ENCODE measurements at places on chromosomes 4 and X.
A peak's percentile ranks its signal among the peaks of the same experiment; 100 is the strongest.

DNA sequence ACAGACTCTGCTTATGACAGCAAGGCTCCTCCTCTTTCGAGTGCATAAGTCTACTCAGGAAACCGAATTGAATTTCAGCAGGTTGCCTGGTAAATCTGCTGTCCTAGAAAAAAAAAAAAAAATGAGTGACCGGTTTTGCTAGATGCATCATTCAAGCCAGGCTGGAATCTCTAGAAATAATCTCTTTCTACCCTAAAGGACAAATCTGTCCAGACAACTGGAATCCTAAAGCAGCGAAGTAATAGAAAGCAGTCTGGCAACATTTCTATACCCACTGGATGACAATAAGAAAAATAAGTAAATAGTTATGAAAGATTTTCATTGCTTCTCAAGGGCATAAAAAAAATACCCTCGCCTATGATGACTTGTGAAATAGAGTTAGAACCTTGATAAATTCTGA lies 703.5 kb downstream of the RPA4 start:
- DNase-seq, result no peak

DNA sequence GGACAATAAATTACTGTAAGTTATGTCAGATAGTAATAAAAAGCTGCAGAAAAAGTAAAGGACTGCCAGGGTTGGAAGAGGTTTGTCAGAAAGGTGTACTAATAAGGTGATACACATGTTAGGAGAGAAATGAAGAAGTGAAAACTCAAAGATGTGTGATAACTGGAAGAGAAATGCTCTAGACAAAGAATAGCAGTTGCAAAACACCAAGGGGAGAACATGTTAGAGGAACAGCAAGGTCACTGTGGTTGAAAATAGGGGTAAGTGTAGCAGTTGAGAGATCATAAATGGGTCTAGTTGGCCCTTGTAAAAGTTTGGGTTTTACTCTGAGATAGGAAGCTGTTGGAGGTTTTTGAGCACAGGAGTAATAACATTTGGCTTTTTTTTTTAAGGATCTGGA lies 46.9 kb downstream of the HSPA4L start:
- DNase-seq, result no peak

- no peak for DNase-seq
These were observed 232.8 kb upstream of the HDX start for GRCh38 chrX:84735025-84735424.

GRCh38 chr4:39066371-39066770 lies 4.3 kb downstream of the KLHL5 start:
- no peak for DNase-seq

DNA sequence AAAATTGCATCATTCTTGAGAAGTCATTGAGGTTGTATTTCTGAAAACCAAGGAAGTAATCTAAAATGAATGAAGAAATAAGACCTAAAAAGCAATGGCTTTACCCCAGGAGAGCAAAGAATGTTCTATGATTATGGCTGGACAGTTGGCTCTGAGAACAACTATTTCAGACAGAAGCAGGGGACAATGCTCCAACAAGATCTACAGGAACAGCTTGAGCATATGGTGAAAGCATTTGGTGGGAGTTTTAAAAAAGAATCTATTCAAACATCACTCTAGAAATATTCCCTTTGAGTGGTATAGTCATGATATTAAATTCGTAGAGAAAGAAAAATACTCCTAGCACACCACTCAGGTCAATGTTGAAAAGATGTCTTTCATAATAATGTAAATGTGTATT lies 26.7 kb downstream of the DYNLT3 start:
- DNase-seq, result no peak

DNA sequence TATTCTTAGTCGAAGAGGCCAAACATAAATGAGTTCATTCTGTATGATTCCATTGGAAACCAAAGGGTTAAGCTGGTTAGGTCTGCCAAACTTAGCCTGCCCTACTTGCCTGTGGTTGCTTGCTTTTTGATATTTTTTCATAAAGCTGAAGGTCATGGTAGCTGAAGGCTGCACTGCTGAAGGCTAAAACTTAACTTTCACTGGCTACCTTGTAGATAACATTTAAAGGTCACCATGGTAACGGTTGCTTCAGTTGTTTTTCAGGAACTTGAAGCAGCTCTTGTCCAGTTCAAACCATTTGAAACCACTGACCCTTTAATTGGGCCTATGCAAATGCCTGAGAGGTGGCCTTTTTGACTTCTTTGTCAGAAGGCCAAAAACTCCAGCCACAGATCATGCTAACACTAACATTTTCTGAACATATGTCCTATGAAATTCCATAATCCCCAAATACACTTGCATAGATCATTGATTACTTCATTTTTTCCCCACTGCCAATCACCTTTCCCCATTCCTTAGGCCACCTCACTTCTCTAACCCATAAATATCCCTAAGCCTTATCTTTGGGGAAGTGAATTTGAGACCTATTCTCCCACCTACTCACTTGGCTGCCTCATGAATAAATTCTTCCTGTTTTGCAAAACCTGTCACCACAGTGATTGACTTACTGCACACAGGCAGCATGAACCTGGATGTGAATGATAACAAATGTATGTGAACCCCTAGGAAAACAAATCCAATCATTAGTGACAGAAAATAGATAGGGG lies 10.7 kb upstream of the SMIM10L2A start:
- DNase-seq, result no peak

DNA sequence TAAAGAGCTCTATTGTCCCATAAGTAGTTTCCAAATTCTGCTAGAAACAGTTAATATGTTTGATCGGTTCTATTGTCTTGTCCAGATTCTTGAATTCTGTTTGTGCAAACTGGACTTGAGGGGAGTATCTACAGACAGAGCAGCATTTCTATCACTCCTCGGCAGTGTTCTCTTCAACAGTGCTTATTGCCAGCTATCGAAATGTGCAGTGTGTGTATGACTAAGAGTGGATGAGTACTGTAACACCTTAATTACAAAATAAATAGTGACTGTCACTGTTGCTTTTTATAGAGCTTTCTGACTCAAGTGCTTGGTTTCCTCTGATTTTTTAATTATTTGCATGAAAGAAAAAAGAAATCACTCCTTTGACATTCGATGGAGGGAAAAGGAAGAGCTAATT lies 274.6 kb downstream of the RPA4 start:
- DNase-seq, result no peak

DNA sequence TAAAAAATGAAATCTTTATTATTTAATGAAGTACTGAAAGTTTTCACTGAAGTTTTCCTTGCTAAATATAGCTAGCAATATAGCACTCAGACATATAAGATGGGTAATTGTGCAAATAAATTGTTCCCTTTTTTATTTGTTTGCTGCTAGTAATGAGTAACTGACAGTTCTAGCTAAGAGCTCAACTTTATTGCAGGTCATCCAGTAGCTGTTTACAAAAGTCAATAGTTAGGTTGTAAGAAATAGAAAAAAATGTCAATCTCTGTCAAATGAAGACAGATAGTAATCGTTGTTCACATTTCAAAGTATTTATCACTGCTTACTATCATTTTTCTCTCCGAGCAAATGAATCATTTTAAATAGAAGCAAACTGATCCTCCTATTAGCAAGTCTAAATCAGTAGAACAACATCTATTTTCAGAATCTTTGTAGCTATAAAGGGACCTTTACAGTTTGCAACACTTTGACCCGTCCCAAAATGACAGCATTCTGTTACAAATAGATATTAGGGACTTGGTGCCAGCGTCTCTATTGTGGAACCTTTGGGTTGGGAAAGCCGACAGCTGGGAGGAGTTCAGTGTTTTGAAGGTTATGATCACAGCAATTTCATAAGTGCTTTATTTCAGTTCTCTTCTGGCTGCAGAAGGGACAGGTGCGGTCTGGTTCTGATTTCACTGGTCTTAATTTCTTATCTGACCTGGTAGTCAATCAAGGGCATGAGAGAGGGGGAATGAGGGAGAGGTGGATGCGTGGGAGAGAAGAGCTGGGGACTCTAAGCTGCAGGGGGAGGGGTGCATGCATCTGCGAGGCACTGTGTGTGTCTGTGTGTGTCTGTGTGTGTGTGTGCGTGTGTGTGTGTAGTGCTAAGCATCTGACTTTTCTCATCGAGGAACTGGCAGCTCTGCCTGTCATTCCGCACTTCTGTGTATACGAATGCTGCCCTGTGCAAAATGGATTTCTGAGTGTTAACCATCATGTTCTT lies 227.9 kb upstream of the PITX2 start:
- no peak for DNase-seq

- peak; percentile 27 for DNase-seq
These were observed 468 bp downstream of the ZMYM3 start for GRCh38 chrX:71253253-71254091.

DNA sequence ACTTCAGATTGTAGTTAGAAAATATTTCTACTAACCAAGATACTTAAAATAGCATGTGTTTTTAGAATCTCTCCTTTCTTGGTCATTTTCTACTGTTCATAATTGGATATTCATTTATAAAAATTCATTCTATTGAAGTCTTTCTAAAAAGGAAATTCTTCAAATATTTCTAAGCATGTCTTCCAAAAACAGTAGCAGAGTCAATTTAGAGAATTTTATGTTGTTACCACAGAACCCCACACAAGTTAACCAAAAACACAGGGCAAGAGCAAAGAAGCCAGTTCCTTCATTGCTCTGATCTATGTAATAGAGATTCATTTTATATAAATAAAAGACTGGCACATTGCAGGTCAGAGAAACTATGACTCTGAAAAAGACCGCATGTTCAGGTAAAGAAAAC lies 345.1 kb upstream of the PITX2 start:
- DNase-seq, result no peak

- DNase-seq, result no peak
These were observed 269.4 kb downstream of the CRLF2 start for GRCh38 chrX:943035-943434.

GRCh38 chrX:65596270-65597034 lies 61.9 kb upstream of the LAS1L start:
- DNase-seq, result peak; percentile 41

GRCh38 chr4:25830548-25830947 lies 32.2 kb downstream of the SEL1L3 start:
- DNase-seq, result no peak

GRCh38 chrX:65723706-65724105 lies 56.3 kb downstream of the MSN start:
- no peak for DNase-seq

- DNase-seq, result no peak
These were observed 240.0 kb downstream of the BCOR start for GRCh38 chrX:39857780-39858179.

DNA sequence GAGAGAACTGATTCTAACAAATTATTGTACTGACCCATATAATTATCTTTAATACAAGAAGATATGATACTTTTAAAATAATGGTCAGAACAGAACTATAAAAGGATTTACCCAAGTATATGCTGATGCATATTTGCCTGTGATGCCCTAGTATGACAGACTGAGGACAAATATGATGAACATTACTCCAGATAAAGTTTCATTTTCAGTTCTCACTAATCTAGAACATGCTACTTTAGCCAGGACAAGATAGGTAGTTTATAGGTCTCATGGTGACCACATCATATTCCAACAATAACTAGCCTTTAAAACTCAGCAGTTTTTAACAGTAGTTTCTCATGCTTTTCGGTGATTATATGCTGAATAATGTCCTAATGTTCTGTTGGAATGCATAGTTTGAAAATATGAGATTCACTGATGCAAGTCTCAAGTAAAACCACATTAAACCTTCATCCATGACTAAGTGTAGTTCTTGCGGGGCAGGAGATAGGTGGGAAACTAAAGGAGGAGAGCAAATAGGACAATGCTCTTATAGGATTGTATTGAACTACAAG lies 295.2 kb upstream of the AGA start:
- DNase-seq, result no peak

GRCh38 chr4:118367872-118368271 lies 15.1 kb upstream of the PRSS12 start:
- no peak for DNase-seq

DNA sequence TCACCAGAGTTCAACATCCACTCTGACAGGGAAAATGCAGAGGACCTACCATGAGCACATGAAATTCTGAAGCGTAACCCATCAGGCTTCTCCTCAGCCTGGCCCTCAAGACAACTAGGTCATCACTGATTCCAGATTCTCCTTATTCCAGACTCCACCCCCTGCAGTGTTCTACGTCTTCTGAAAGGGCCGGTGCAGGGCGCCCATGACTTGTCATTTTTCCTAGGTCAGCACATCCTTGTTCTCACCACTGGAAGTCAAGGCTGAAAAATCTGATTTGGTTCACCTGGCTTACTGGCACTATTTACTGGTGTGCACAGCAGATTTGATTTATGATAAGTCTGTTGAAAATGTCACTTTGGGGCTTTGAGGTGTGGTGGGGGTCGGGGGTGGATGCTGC lies 140.9 kb upstream of the KLF3 start:
- DNase-seq, result no peak

- no peak for DNase-seq
These were observed 155.4 kb downstream of the AFAP1 start for GRCh38 chr4:7784131-7784870.

DNA sequence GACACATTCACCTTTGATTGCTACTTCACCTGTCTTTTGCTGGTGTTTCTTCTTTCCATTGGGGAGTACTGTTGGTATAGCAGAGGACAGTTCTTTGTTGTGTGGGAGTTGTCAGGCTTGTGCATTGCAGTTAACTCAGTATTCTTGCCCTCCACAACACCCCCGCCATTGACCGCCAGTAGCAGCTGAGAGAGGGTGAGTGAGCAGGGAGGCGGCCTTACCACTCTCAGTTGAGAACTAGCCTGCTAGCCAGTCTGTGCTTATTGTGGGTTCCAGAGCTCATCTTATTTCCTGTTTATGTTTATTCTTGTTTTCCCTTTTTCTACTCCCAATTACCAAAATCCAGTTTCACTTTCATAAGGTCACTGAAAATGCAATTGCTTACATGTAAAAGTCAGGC lies 52.2 kb downstream of the STIM2 start:
- peak; percentile 4 for DNase-seq

- DNase-seq, result no peak
These were observed 10.2 kb downstream of the ADGRL3 start for GRCh38 chr4:61210186-61210939.

DNA sequence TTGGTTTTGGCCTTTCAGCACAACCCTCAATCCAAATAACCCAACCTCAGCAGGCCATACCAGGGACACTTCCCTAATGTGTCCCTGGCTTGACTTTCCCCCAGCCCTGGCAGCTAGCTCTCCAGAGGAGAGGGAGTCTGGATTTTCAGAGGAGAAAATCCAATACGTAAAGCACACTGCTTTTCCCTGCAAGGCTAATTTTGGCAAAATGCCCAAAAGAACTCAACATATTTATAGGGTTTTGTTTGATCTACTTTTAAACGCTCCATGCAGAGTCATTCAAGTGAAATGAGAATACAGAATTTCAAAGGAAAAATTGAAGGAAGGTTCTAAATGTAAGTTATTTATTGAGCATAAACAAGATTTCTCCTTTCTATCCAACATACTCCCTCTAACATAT lies 167.2 kb downstream of the SH3KBP1 start:
- DNase-seq, result no peak

GRCh38 chr4:76250962-76251361 lies 559 bp upstream of the FAM47E start:
- no peak for DNase-seq

- DNase-seq, result no peak
These were observed 9.1 kb upstream of the MAN2B2 start for GRCh38 chr4:6565691-6566390.

DNA sequence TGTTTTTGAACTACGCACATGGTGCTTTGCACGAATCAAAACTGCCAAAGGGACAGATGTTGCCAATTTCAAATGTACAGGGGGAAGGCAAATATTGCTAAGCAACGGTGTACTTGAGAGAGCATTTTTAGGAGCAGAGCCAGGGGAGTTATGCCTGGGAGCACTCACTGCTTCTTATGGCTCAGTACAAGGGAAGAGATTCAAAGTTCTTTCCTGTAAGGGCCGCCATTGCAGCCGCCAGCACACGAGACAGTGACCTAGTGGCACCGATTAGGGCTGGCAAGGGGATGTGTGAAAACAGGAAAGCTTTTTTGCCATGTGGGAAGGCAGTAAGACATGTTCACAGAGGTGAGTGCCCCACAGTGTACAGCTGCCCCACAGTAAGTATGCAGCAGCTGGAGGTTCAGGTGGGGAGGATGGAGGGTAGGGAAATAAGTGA lies 133.8 kb downstream of the AFF1 start:
- no peak for DNase-seq

Data from activated CD4-positive, alpha-beta T cell treated with anti-CD3 and anti-CD28 coated beads, Interleukin-2, amount 50 U/mL, for 1 hour (primary cell).